ENCODE measurements at places on chromosomes 7 and 10.

GRCh38 chr7:46763344-46763743, 818.6 kb downstream of the TNS3 start:
- no peak for DNase-seq

- DNase-seq: no peak
Measured at GRCh38 chr10:17831341-17831740, 22.2 kb downstream of the MRC1 start.

DNA sequence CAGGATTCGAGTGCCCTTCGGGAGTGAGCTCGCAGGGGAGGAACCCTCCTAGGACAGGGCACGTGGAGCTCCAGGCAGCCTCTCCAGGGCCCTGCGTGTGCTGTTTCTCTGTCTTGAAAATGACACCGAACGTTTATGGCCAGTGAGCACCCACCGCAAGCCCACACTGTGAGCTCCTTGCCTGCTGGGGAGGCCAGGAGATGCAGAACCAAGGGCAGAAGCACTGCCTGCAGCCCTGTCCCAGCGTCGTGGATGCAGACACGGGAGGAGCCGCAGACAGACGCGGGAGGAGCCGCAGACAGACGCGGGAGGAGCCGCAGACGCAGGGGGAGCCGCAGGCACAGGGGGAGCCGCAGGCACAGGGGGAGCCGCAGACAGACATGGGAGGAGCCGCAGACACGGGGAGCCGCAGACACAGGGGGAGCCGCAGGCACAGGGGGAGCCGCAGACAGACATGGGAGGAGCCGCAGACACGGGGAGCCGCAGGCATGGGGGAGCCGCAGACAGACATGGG, 314.4 kb downstream of the PTPRN2 start:
- DNase-seq: no peak

DNA sequence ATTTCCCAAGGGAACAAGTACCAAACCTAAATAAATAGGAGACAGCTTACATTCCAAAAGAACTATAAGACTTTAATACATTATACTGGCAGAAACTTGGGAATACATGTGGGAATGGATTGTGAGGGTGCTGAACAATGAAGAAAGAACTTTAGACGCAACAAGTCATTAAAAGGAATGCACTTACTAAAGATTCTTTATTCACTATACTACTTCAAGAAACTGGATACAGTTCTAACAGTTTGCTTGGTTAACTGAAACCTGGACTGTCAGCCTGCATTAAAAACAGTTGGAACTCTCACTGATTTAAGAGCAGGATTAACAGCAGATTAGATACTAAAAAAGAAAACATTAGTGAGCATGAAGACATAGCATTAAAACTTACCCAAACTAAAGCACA, 12.0 kb downstream of the CACUL1 start:
- DNase-seq: no peak

Measured in T-helper 1 cell (primary cell).